ENCODE measurements at places on chromosomes 2 and 18.

- DNase-seq, result no peak
Observed at GRCh38 chr18:74518456-74519295, 15.6 kb upstream of the CNDP1 start.

DNA sequence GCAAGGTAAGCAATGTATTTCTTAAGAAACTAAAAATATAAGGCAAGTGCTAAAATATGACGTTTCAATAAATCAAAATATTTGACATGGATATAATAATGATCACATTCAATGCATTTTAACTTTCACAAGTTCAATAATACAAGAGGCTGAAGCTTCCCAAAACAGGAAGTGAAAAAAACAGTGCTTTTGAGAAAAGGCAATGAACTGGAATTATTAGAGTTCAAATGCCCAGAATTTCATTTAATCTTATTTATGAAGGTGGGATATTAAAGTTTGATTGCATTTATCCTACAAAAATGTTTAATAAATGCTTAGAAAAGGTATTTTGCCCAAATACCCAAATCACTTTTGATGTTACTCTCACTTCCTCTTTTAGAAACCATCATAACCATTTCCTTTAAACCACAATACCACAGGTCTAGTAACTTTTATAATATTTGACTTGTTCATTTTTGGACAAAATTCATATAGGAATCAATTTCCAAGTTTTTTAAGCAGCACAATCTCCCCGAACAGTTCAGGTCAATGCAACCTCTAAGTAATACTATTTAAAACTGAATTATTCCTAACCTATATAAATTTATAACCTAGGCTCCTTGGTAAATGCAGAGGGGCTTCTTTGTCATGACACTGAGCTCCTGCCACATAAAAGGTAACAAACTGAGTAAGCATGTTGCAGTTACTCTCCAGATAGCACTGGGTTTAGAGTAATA, 2.1 kb downstream of the NCKAP1 start:
- no peak for DNase-seq

DNA sequence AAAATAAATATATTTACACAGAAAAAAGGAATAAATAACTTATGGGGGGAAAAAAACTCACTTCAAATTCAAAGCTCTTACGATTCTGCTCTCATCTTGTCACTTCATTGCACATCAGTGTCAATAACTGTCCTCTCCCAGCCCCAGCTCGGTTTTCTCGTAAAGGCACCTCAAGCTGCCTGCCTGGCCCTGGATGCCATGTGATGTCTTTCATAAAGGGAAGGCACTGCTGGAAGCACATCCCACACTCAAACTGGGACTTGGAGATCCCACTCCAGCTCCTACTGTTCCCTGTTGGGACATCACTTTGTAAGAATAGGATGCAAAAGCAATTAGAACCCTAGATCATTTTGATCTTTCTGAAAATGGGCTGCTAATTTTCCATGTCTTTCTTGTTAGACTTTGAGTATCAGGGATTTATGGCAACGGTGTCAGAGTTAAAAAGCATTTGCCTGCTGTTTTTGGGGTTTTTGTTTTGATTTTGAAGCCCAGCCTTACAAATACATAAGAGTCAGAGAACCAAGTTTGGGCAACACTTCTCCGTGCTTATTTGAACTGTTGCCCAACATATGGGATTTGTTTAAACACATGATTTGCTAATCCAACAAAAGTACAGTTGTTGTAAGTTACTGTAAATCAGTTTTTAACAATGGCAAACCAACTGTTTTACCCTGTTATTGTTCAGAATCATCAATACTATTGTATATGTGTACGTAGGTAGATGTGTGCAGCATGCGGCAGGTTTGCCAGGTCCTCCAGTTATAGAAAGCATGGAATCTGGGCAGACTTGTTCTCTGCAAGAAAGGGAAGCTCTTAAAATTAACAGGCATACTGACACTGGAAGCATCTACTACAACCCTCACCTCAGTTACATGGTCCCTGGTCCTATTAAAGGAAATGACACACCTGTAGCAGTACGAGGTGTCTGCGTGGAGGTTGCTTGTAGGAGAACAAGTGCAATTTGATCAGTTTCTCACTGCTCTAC, 20.6 kb downstream of the SERTAD2 start:
- DNase-seq, result no peak

DNA sequence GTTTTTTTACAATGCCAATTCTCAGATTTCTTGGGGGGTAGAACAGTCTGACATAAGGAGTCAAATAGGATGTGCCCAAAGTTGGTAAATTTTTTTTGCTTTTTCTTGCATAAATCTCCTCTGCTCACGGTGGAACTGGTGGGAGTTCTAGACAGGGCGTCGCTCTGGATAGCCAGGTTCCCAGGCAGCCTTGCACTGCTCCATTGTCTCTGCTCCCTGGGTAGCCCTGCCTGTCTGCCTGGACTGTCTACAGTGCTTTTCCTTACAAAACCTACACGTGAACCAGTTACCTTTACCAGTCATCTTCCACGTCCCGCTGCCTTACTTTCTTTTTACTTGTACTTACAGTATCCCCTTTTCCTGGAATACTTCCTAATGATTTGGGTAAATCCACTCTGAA, 117.1 kb downstream of the ZNF407 start:
- no peak for DNase-seq

DNA sequence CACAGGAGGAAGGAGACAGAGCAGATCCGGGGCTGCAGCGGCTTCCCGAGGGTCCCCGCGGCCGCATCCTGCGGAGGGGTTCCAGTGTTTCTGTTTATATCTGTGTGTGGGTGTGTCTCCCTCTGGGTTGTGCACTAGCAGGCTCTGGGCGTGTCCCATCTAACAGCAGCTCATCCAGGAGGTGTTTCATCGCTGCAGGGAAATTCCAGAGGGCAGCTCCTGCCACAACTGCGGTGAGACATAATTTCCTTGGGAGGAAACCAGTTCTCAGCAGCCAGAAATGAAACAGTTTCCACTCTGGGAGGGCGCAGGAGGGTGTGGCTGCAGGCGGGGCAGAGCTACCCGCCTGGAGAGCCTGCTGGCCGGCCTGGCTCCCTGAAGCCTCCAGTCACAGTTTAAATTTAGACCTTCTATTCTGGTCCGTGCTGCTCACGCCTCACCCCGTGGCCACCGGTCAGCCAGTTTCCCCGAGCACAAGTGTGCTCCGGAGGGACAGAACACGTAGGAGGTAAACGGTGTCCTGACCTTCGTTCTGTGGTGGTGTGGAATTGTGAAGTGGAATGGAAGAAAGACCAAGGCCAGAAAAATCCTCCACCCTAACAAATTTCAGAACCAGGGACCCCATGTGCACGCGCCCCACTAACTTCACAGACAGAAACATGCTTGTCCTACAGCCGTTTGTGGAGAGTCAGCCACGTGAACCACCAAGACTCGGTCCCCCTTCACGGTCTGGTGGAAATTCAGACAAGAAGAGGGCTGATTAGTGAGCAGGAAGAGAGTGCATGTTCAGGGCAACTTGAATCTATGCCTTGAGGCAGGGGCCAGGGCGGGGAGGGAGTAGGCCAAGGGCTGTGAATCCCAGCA, 50.2 kb downstream of the TEX44 start:
- no peak for DNase-seq

GRCh38 chr18:58501066-58501896, 127.6 kb downstream of the ALPK2 start:
- DNase-seq, result no peak

DNA sequence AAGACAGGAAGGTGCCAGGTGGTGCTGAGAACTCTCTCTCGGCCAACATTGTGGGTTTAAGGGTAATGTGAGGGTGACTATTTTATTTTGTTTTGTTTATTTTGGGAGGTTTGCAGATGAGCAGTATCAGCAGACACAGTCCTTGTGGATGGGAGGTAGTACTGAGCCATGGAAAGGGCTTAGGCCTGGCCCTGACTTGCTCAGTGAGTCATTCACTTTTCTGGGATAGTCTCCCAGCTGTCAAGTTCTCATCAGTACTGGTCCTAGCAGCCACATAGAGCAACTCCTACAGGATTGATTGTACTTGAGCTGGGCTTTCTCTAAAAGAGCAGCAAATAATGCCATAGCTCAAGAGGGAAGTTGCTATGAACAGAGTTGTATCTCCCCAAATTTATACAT, 175.2 kb downstream of the LOXHD1 start:
- no peak for DNase-seq

- no peak for DNase-seq
Observed at GRCh38 chr2:130837811-130838565, 1.3 kb downstream of the ARHGEF4 start.

DNA sequence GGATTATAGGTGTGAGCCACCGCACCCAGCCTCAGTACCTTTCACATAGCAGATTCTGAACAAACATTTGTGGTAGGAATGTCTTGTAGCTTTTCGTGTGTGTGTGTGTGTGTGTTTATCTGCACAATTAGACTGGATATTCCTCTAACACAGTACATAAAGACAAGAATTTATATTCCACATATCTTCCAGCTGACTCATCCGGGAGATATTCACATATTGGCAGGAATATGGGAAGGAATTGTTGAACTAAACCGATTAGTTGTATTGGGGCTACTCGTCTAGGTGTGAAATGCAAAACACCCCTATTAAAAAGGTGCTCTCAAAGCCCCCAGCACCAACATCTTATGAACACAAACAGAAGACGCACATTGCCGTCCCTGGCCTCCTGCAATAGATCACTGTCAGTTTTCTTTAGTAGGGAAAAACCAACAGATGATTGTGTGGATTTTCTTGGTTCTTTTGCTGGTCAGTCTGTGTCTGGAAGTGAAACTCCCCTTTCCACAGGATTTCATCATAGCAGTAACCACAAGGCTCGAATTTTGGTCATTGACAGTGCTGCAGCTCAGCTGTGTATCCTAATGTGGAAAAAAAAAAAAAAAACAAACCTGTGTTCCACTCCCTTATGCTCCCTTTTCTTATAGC, 208.5 kb upstream of the ACVR2A start:
- DNase-seq, result no peak

DNA sequence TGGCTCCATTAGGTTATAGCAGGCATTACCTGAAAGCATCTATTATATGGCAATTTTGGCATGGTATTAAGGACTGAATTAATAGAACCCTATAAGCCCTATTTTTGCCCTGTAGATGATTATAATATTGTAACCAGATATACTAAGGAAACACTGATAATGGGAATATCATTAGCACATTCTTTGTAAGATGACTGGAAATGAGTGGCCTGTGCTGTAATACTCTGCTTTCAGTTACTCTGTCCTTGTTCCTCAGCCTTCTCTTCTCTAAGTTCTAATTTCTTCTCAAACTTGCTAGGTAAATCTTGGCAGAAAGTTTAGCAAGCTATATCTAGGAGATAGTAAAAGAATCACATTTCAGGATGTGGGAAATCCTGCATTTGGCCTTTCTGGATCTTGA, 74.0 kb upstream of the ITPRID2 start:
- no peak for DNase-seq

DNA sequence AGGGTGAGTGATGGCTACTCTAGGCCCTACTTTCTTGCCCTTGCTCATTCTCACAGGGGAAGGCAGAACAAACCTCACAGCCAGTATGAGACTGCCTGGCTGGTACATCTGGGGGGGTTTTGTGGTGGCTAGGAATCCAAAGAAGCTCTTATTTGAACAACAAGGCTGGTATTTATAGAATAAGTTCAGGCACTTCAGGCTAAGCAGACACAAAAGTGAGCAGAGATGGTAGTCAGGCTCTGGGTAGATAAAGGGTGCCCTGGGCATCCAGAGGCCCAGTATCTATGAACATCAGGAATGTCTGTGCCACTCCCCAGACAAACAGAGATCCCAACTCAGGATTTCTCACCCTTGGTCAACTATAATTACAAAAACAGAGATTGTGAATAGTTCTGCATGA, 57.2 kb upstream of the RTN4 start:
- no peak for DNase-seq

DNA sequence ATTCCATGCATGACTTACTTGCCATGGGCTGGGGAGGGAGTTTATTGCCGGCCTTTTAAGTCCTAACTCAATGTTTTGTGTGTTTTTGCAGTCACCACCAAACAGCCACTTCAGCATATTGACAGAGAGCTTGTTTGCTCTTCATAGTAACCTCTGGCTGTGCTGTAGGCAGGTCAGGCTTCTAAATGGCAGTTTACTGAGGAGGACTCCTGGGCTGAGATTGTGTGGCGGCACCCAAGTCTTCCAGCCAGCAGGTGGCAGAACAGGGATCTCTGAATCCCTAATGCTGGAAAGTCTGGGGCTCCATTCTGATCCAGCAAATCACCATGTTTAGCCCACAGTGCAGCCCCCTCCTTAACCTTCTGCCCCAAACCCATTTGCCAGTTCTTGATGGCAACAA, 121.2 kb downstream of the CAPN13 start:
- peak; percentile 41 for DNase-seq

DNA sequence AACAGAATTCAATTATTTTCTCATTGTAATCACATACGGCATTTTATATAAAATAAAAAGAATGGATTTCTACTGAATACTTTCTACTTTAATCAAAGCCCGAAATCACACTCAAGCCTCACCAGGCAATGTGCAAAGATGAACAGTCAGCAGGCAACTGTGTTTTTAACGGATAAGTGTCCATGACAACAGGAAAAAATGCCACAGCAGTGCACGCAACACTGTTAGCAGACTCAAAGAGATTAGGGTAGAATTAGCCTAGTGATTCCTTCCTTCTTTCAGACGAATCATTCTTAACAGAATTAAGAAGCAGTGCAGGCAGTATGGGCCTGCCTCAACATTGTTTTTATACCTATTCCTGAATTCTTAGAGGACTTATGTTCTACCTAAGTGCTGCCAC, 135.6 kb downstream of the CDH2 start:
- no peak for DNase-seq

DNA sequence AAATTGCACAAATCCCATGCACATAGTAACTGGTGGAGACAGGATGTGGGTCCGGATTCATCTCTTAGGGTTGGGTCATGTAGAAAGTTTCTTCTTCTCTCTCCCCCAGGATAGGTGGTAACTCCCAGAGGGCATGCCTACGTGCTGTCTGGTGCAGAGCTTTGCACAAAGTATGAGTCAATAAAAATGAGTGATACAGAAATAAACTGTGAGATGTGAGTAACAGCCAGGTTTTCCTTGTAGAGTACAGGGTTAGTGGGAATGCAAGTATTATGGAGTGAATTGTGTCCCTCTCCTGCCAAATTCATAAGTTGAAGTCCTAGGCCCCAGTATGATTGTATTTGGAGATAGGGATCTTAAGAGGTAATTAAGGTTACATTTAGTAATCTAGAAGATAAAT, 289.4 kb downstream of the ALK start:
- no peak for DNase-seq

DNA sequence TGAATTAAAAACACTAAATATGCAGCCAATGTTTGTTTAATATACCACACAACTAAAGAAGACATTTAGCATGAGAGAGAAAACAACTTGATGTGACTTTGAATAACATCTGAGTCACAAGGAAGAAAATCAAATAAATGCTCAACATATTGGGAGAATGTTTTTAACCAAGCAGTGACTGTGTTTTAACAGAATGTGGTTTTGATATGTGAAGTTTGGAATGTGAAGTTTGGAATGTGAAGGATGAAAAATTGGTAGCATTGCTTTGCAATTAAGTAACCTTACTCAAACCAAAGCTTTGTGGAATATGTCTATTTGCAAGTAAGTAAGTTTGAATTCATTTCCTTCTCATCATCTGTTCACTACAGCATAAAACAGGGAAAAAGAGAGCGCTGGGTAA, 128.2 kb upstream of the DNAJC10 start:
- DNase-seq, result no peak

All from NCI-H1930 (cell line).